ENCODE measurements at places on chromosomes 2 and 18. TPM values are rescaled to one million over a fixed set of nuclear protein-coding genes. Genes with fewer than 3 reads are reported as not detected.

- H3K27ac ChIP-seq: no peak overlapping the region
- no peaks in the 10 kb centered on the region for H3K36me3 ChIP-seq
- no peaks in the 10 kb centered on the region for H3K4me1 ChIP-seq
- no peak for DNase-seq
Measured at GRCh38 chr2:229081411-229081810, 189.7 kb downstream of the PID1 start.

GRCh38 chr18:74819433-74820059 lies 221.9 kb downstream of the ZNF407 start:
- H3K4me1 ChIP-seq: peaks cover 5% of the 10 kb centered on the region
- no peaks in the 10 kb centered on the region for H3K36me3 ChIP-seq
- no peaks in the 10 kb centered on the region for H3K27me3 ChIP-seq
- peak; percentile 91 for DNase-seq
- no peak overlapping the region for H3K27ac ChIP-seq

The CREG2 gene
- not detected for total RNA-seq

The DLX1 gene
- total RNA-seq: not detected

DNA sequence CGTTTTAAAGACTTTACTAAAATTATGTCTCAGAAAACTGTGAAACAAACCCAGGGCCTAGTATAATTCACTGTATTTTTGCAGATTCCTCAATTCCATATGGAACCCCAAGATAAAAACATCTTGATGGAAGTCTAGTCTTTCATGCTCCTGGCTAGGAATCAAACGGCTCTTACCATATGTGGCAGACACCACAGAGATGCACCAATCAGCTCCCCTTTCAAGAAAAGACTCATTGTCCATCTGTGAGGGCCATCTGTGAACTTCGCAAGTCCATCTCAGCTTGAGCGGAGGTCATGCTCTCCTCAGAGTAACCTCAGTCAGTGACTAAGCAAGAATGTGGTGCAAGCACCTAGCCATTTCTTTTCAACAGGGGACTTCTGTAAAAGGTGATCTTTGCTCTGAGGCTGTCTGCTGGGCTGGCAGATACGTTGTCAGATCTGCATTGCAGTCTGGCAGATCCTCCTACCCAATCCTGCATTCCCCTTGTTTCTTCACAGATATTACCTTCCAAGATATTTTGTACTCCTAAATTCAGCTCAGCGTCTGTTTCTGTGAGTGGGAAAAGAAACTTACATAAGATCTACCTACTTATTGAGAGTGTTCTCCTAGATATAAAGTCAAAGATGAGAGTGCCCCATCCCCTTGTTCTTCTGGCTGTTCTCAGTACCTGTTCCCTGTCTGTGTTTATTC lies 419.3 kb downstream of the SPAG16 start:
- no peak for DNase-seq
- H3K27ac ChIP-seq: no peak overlapping the region
- no peaks in the 10 kb centered on the region for H3K27me3 ChIP-seq
- peaks cover 7% of the 10 kb centered on the region for H3K4me1 ChIP-seq
- H3K4me3 ChIP-seq: no peak overlapping the region

DNA sequence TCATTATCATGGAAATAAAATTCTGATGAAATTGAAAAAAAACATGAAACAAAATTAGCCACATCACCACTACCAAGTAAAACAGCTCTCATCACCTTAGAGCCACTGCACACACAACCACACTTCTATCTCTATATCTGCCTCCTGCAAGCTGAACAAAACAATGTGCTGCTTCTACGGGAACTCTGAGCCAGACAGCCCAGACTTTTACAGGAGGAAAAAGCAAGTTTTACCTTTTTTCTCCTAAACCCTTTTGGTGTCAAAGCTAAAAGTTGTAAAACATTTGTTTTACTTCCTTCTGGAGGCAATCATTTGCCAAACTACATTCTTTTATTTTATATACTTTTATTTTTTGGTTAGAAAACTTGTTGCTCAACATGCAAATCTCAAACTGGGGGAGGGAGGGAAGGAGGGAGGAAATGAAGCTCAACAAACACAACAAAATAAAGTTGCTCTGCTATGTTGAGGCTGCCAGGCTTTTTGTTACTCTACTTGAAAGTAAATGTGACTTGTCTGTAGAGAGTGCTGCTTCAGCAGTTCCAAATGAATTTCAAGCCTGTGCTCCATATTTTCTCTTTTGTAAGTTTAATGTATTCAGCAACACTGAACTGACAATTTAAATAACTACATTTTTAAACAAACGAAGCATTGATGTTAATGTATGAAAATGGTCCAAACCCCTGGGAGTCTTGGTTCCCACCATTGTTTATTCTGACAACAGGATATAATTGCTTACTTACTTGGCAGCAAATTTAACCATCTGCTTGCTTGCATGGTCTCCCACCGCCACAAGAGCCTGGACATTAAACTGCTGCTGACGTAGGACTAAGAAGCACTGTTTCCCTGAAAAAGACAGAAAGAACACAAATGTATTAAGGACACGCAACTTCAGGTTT lies 24.5 kb downstream of the DARS1 start:
- peak overlapping the region; percentile 84 for H3K27ac ChIP-seq
- DNase-seq: no peak

DNA sequence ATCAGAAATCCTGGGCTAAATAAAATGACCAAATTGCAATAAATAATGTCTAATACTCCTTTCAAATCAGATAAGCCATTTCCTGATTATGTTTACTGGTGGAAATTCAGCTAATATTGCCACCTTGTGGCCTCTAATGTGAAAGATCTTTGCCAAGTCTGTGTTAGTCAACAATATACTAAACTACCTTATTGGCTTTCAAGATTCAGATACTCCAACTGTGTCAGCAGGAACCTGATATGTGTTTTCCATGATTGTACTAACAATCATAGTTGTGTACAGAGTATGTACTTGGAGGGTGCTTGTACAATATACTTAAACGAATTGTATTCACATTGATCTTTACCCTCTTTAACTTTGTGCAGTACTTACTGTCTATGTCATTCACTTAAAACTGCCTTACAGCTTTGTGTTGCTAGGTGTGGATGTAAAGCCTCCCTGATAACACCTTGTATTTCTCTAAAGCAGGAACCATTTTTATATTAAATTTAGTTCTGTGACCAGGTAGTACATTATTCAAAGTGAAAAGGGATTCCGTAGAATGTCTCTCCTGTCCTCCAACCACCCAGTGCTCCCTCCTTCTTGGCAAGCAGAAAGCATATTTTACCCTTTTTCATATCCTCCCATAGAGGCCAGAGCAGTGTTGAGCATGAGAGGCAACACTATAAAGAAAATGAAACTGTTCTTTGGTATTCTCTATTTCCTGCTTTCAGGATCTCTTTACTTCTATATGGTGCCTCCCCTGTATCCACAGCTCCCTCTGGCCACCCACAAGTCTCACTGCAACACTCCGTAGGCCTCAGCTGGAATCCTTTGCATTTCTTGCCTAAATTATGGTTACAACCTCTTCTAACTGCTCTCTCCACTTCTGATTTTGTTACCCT lies 75.2 kb upstream of the C2orf15 start:
- H3K36me3 ChIP-seq: no peaks in the 10 kb centered on the region
- H3K4me3 ChIP-seq: no peak overlapping the region
- H3K27me3 ChIP-seq: no peaks in the 10 kb centered on the region
- DNase-seq: peak; percentile 54
- H3K27ac ChIP-seq: no peak overlapping the region
- H3K4me1 ChIP-seq: no peaks in the 10 kb centered on the region

The C2orf49 gene
- 17.4 TPM for total RNA-seq

- H3K27me3 ChIP-seq: no peaks in the 10 kb centered on the region
- no peak overlapping the region for H3K4me3 ChIP-seq
- H3K4me1 ChIP-seq: no peaks in the 10 kb centered on the region
- DNase-seq: no peak
Measured at GRCh38 chr2:140353541-140353940, 1573.4 kb upstream of the NXPH2 start.

Data from endodermal cell (in vitro differentiated cells).